ENCODE measurements at places on chromosomes 4 and X.

DNA sequence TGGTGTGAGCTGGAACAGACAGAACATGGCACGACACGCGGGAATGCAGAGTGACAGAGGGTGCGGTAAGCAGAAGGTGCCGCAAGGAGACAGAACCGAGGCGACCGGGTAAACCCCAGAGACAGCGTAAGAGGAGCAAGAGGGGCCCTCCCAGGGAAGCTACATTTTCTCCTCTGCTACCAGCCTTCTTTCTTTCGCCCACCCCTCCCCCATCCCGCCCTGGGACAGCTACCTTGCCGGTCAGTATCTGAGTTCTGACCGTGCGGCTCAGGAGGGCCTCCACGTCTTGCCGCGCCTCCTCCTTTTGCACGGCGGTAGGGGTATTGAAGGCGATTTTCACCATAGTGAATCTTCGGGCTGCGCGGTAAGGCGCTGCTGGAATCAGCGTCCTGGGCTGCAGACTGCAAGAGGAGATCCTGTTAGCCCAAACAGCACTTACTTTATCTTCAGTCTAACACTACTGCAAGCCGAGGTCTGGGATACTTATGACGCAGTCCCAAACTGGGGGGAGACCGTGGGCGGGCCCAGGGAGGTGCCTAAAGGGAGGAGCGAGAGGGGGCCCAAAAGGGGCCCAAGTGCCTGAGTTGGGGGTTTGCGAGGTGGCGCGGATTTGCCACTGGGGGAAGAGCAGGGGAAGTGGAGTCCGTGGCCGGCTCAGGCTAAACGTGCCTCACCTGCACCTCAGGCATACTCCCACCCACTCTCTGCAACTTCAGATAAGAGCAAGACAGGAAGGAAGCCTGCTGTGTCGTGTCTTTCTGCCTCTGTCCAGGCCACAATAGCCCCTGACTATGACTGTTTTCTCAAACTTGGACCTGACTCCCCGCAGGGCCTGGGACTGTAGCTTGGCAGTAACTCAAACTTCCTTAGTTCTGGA lies at the start of gene ITM2A:
Gene ITM2A (minus strand): TSS at position 462 of the 877 bp plus-strand sequence. CDS start 119 bp downstream, at position 343.
- peak; percentile 1 for DNase-seq

- DNase-seq: no peak
Measured at GRCh38 chr4:36304138-36304681, 22.8 kb downstream of the DTHD1 start.

GRCh38 chr4:90078440-90078839 lies 48.8 kb upstream of the CCSER1 start:
- DNase-seq: no peak

GRCh38 chr4:121697564-121697963 lies 784 bp upstream of the ANXA5 start:
- DNase-seq: no peak

DNA sequence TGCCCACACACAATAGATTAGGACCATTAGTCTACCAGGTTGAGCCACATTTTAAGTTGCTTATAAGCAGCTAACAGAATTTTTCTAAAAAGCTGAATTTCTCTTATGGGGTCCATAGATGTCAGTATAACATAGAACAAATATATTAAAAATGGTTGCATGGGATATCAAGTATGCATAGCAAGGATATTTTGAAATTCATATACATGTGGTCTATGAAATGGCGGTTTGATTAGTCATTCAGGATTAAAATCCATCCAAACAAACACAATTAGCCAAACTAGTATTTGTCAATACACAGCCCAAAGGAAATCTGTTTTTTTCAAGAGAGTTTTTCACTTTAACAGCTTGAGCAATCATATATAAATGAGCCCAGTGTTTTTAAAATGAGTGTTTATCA lies 33.5 kb upstream of the AMOT start:
- DNase-seq: peak; percentile 4

GRCh38 chrX:103565752-103566151 lies 19.6 kb upstream of the TCEAL4 start:
- peak; percentile 54 for DNase-seq

DNA sequence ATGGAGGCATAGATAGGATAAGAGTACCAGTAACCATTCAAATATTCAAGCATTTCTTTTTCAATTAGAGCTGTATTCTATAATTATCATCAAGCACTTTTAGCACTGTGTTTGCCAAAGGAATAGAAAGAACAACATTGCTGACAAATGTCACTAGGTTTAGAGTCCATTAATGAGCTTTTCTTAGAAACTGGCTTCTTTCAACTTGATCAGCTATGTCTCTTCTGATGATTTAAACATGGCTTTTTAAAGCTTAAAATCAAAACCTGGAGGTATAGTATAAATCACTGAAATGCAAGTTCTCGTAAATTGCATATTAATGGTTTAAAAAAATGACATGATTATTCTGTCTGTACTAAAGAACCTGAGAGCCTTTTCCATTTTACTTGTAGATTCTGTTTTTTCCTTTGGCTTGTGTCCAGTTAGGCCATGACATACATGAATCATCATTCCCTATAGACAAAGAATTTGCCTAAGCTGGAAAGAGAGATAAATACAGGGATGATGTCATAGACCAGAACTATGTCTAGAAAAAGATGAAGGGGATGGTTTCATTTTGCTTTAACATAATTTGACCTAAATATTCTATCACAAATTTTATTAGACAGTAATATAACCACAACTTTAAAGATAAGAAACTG lies 340.1 kb upstream of the CTSO start:
- DNase-seq: peak; percentile 94

GRCh38 chrX:18753631-18754030 lies 46.2 kb downstream of the PPEF1 start:
- peak; percentile 15 for DNase-seq

DNA sequence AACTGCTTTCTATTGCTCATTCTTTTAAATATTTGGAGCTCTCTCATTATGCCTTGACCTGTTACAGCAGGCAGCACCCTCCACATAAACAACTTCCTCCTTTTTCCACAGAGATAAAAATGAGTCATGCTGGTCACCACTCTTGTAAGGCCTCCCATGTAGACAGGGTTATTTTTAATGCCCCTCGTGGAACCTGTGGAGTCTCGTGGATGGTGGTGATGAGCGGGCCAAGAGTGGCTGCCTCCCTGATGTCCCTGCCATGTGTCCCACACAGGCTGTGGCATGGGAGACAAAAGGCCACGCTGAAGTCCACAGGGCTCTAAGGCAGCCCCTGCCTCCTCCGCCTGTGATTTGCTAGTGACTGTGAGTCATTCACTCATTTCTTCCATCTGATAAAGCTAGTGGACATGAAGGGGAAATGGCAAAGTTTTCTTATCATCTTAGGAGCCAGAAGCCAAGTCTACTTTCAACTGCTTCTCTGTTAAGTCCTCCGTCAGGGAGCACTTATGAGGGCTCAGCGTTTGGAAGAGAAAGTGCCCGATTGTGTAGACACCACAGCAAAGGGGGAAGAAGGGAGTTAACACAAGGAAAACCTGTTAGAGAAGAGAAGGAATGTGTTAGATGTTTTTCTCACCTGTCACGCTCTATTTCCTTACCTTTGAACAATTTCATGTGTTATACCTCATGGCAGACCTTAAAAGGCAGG lies 121.6 kb upstream of the FAT1 start:
- DNase-seq: peak; percentile 90

DNA sequence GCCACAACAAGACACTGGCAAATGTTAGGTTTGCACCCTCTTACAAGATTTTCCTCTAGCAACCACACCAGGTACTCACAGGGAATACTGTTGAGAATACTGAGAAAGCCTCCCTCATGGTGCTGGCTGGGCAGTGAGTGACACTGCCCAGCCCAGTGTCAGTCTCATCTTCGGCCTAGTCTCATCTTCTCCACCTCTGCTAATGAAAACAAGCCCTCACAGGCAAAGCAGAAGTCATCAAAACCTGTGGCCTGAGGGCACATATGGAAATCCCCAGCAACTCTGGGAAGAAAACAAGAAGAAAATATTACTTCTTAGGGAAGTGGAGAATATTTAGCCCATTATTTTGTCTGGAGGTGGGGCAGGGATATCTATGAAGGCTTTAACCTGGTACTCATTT lies 7.9 kb upstream of the ADAM29 start:
- DNase-seq: no peak

- DNase-seq: no peak
Measured at GRCh38 chr4:5156682-5157081, 105.4 kb downstream of the STK32B start.

DNA sequence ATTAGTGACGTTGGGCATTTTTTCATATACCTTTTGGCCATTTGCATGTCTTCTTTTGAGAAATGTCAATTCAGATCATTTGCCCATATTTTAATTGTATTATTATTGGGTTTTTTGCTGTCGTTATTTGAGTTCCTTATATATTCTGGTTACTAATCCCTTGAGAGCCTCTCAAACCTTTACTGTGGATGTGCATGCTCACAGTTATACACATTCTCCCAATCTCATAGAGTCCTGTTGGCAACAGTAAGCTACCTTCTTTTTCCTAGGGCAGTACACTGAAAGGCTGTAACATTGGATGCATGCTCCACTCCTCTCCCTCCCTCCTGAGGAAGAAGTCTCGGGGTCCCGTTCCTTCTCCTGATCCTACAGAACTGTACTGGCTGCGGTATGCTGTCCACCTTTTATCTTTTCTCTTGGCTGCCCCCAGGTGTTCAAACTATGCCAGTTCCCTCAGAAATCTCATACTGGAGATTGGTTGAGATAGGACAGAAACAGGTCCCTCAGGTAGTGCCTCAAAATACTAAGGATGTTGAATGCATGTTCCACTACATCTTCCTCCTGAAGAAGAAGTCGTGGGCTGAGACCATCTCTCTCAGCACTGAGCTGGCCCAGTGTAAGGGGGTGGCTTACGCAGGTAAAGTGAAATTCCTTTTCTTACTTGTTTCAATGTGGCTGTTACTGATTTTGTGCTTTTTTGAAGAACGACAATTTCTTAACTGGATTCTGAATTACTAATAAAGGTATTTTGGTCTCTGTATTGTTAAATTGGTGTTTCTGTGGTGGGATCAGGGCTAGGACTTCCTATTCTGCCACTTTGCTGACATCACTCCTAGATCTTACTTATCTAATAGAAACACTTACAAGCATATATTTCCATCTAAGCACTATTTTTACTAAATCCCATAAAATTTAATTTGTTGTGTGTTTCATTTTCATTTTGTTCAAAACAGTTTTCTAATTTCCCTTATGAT lies 145.4 kb upstream of the HUWE1 start:
- DNase-seq: peak; percentile 5

DNA sequence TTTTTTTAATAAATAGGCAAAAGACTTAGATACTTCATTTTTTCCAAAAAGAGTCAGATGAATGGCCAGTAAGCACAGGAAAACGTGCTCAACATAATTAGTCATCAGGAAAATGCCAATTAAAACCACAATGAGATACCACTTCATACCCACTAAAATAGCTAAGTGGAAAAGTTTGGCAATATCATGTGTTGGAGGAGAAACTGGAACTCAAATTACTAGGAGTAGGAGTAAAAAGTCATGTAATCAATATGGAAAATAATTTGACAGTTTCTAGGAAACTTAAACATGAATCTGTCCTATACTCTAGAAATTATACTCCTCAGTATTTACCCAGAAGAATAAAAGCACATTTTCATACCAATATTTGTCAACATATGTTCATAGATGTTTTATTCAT lies 449.8 kb downstream of the INPP4B start:
- DNase-seq: peak; percentile 49

GRCh38 chr4:153929675-153930074 lies 140.8 kb upstream of the SFRP2 start:
- no peak for DNase-seq

- no peak for DNase-seq
Measured at GRCh38 chr4:128582427-128582870, 227.1 kb upstream of the JADE1 start.

GRCh38 chrX:135434258-135435138 lies 12.8 kb downstream of the SMIM10L2A start:
- no peak for DNase-seq

DNA sequence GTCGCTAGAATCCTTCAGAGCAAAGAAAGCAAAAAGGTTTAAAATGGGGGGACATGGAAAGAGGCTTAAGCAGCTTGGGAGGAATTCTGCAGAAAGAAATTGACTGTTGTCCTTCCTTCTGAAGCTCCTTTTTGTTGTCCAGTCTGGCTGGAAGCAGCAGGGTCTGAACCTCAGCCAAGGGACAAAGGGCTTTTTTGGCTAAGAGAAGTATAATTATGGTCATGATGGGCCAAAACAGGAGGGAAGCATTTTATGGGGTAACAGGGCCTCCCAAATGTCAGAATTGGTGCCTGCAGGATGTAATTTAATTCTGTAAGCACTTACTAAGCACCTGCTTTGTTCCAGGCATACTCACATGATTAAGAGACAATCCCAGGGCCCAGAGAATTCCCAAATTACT lies 74.2 kb upstream of the CPEB2 start:
- DNase-seq: no peak

- peak; percentile 34 for DNase-seq
Measured at GRCh38 chr4:168551945-168552695, 55.3 kb downstream of the PALLD start.

DNA sequence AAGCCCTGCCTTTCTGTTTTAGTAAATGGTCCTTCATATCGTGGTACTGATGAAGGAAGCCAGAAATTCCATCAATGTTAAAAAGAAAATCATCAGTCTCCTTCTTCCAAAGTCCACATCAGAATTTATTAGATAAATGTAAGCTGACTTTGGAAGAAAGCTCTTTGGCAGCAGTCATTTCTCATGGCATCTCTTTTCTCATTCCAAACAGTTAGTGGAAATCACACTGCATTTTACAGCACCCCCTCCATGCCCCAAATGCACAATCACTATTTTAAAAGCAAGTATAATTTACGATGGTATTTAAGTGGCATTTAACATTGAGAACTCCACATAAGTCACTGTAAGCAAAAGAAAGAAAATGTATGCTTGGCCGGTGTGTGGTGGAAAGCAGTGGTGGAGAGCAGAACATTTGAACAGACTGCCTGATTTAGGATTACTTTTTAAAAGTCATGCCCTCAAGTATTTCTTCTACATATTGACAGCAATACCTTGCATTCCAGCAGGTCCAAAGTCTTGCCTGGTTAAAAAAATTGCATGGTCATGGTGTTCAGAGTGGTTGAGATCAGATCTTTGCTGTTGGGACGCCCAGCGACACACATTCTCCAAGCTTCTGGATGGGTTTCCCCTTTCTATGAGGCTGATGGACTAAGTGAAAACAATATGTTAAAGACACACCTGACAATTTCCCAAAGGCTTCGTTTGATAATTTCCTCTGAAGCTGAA lies 248.6 kb downstream of the ADAMTS3 start:
- DNase-seq: no peak

DNA sequence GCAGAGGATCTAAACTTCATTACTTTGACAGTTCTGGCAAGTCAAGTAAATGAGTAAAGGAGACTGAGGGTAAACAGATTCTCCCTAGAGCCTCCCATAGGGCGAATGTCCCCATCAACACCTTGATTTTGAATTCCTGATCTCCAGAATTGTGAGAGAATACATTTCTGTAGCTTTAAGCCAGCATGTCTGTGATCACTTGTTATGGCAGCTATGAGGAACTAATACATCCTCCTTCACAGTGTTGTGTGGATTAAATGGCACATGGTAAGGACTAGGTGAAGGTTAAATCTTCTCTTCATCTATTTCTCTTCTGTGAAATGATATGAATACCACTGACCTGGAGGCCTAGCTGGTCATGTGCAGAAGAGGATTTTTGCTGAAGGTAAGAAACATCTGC lies 137.3 kb downstream of the CPEB2 start:
- no peak for DNase-seq

GRCh38 chr4:8264106-8264505 lies 5.4 kb upstream of the HTRA3 start:
- no peak for DNase-seq

Data from fibroblast of skin of back (primary cell).